ENCODE measurements at places on chromosomes 4 and X.

DNA sequence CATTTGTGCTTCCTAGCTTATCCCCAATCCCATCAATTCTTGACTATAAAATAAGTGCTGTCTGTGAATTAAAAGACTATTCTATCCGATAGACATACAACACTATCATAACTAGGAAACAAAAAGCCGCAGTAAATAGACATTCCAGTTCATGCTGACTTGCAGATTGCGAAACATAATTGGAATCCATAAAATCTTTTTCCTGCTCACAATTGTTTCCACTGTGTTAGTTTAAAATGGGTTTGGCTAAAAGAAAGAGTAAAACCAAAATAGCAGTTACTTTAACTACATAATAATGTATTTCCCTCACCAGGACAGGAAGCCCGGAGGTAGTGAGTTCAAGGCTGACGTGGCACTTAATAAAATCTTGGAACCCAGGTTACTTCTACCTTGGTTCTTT is 17.2 kb downstream of the SMIM31 start:
- no peak for DNase-seq

- DNase-seq = no peak
Measured at GRCh38 chr4:180280076-180280475, 1963.1 kb upstream of the TENM3 start.

DNA sequence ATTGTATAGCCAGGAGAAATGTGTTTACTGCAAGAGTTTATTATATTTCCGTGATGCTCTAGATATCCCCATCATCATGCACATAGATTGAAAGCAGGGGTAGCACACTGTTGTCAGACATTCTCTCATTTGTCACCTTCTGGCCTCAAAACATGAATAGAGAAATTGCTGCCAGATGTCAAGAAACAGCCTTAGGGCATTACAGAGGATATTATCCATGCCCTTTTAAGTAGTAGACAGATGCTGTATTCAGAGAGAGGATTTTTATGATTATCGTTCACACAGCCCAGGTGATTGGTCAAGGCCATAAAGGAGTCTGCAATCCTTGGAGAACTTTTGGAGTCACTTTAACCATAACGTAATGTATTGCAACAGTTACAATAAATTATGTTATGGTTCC is 1961.5 kb upstream of the TENM3 start:
- DNase-seq = no peak

GRCh38 chrX:56222473-56223000 is 9.6 kb upstream of the KLF8 start:
- DNase-seq = no peak

GRCh38 chr4:1843852-1844251 is 12.1 kb downstream of the LETM1 start:
- DNase-seq = no peak
